ENCODE measurements at places on chromosomes 13 and 19.

GRCh38 chr19:51354742-51355148 lies 11.4 kb downstream of the ETFB start:
- no peak for DNase-seq

DNA sequence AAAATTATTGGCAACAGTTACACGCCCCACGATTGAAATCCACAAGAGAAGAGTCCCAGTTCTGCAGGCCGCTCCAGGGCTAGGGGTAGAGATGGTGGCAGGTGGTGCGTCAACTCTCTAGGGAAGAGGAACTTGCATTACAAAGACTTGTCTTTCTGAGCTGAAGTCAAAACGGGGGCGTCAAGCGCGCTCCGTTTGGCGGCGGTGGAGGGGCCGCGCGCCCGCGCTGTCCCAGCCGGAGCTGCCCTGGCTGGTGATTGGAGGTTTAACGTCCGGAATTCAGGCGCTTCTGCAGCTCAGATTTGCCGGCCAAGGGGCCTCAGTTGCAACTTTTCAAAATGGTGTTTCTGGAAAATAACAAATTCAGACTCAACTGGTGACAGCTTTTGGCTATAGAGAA lies 38.9 kb downstream of the SOX1 start:
- no peak for DNase-seq

GRCh38 chr13:110964229-110965037 lies 49.6 kb upstream of the ANKRD10 start:
- peak; percentile 77 for DNase-seq

GRCh38 chr13:108835083-108835482 lies 205.7 kb downstream of the MYO16 start:
- no peak for DNase-seq

DNA sequence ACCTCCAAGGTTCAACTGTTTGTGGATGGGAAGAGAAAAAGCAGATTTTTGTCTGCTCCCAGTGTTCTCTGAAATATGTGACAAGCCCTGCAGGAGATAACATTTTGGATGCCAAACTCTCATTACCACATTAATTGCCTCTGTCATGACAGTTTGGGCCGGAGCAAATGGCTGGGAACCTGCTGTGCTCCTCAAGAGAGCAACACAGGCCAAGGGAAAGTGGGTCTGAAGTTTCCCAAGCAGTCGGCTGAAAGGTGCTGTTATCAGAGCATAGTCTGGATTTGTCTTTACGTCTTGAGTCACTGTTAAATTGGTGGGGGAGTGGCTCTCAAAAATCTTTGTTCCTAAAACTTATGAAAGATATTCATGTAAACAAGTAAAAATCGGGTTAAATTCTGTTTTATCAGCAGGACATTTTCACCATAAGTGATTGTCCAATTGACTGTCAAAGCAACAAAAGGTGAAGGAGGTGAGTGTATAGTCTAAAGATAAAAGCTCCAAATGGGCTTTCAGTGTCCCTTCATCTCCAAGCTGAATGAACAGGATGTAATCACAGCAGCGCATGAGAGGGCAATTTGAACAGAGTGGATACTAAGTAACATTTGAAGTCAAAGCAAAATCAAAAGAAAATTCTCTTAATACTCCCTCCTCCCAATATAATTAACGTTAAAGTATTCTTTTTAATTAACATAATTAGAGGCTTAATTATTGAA lies 844.8 kb downstream of the PCDH17 start:
- no peak for DNase-seq

All from erythroblast (primary cell).